ENCODE measurements at places on chromosomes 7 and 10.
A peak's percentile ranks its signal among the peaks of the same experiment; 100 is the strongest.

DNA sequence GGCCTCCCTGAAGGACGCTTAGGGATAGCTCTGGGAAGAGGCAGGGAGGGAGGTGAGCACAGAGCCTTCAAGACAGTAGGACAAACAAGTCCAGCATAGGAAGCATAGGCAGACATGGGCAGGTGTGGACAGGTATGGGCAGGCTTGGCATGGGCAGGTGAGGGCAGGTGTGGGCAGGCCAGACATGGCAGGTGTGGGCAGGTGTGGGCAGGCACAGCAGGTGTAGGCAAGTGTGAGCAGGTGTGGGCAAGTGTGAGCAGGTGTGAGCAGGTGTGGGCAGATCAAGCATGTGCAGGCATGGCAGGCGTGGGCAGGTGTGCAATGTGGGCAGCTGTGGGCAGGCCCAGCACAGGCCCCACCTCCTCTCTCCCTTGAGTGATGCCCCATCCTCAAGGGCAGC is 148.8 kb upstream of the ZMIZ1 start:
- peak; percentile 30 for DNase-seq

DNA sequence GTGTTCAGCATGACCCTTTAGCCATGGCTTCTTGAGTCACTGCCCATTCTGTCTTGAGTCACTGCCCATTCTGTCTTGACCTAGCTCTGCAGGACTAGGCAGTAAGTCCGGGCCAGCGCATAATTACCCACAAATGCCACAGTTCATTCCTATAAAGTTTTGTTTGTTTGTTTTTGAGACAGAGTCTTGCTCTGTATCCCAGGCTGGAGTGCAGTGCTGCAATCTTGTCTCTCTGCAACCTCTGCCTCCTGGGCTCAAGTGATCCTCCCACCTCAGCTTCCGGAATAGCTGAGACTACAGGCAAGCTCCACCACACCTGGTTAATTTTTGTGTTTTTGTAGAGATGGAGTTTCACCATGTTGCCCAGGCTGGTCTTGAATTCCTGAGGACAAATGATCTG is 32.7 kb upstream of the TARP start:
- no peak for DNase-seq

GRCh38 chr10:5640501-5640900 is 25.9 kb downstream of the ASB13 start:
- no peak for DNase-seq

- DNase-seq = peak; percentile 84
These were observed 100.3 kb upstream of the CPXM2 start for GRCh38 chr10:123991611-123992570.

GRCh38 chr10:128938558-128938957 is 528.5 kb upstream of the MGMT start:
- DNase-seq = no peak

- no peak for DNase-seq
These were observed 212.3 kb downstream of the FANK1 start for GRCh38 chr10:126108693-126109092.

GRCh38 chr10:17671307-17671706 is 27.4 kb downstream of the STAM start:
- no peak for DNase-seq

DNA sequence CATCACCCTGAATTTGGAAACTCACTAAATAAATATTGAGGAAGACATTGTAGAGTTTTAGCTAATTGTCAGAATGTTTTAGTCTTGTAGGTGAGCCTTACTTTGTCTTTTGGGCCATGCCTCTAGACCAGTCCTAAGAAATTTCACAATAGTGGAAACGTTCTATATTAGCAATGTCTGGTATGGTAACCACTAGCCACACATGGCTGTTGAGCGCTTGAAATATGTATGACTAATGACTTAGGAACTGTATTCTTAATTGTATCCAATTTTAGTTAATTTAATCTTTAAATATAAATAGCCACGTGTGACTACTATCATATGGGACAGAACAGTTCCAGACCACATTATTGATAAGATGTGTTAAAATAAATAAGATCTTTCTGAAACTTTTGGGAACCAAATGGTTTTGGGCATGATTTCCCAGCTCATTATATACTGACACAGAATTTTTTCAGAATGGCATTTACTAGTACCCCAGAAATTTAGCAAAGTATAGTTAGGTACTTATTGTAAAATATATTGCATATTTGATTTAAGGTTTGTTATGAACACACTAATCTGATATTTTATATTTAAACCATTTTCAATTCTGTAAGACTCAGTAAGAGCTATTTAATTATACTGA is 95.0 kb downstream of the VPS50 start:
- no peak for DNase-seq

- DNase-seq = no peak
These were observed 1156.3 kb downstream of the SORCS3 start for GRCh38 chr10:105797234-105797890.

- no peak for DNase-seq
These were observed 581.7 kb downstream of the SDK1 start for GRCh38 chr7:3882782-3883181.

All from lower leg skin (tissue), 4 donors.